ENCODE measurements at places on chromosomes 2 and 18.

GRCh38 chr2:158755310-158756087 lies 39.6 kb upstream of the DAPL1 start:
- DNase-seq = no peak

- no peak for DNase-seq
Observed at GRCh38 chr2:203802342-203803052, 65.1 kb upstream of the CTLA4 start.

DNA sequence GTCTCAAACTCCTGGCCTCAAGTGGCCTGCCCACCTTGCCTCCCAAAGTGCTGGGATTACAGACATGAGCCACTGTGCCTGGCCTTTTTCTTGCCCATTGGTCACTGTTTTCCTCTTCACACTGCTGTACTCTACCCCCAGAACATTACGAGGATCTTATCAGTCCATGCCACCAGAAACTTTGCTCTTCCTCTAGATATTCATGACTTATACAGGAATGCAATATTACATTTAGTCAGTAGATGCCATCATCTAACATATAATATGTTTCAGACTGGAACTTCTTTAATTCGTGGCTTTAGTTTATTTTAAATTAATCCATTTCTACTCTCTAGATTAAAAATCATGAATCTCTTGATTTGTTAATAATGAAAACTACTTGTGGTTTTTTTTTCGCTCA lies 135.5 kb downstream of the COMMD1 start:
- no peak for DNase-seq

DNA sequence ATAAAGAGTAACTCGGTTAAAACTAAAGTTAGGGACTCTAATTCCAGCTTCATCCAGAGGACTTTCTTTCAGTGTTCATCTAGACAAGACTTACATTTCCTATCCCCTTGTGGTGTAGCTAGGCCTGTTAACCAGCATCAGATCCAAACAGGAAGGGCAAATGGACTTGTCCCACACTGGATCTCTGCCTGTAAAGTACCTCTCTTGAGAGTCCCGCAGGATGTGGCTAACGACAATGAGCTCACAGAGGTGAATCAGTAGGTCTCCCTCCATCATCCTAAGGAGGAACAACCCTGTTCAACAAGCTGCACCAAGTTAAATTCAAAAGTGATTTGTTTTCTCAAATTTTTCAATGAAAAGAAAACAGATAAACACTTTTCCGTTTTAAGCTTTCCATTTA lies 412.3 kb upstream of the RGPD4 start:
- no peak for DNase-seq

- DNase-seq = no peak
Observed at GRCh38 chr18:50722311-50722710, 97.5 kb downstream of the MRO start.

GRCh38 chr2:10258726-10259125 lies 44.0 kb upstream of the HPCAL1 start:
- DNase-seq = no peak

GRCh38 chr2:86750240-86750839 lies 30.2 kb downstream of the RMND5A start:
- DNase-seq = no peak

DNA sequence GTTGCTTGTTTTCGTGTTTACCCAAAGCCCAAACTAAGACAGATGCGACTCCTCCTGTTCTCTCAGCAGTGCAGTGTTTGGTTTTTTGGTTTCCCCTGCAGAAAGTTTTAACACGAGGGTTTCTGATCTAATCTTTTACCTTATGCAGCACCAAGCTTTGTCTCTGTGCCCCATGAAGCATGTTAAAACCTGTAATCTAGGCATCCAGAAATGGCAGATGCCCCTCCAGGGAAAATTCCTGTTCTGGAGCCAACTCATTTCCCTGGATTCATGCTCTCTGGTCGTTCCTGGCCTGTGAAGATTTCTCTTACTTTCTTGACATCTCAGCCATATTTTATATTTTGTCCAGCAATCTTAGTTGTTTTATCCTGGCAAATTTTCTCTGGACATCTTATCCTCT lies 91.5 kb downstream of the LTBP1 start:
- DNase-seq = no peak

DNA sequence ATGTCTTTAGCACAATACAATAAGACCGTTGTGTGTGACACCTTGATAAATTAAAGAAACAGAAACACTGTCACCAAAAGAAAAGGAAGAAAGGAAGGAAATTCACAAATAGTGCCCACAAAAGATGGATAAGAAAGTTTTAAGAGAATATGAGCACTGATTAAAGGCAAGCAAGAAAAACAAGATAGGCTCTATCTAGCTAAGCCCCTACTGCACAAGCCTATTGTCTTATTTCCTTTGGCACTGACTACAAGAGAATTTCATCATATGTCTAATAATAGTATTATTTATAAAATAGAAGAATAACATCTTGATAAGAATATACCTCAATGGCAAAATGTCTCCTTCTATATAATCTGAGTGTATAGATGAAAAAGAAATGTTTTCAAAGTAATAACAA lies 335.7 kb downstream of the NCKAP5 start:
- DNase-seq = no peak

- DNase-seq = no peak
Observed at GRCh38 chr2:232750135-232750671, 26.2 kb downstream of the KCNJ13 start.

GRCh38 chr2:20126040-20126439 lies 74.6 kb upstream of the LAPTM4A start:
- no peak for DNase-seq

DNA sequence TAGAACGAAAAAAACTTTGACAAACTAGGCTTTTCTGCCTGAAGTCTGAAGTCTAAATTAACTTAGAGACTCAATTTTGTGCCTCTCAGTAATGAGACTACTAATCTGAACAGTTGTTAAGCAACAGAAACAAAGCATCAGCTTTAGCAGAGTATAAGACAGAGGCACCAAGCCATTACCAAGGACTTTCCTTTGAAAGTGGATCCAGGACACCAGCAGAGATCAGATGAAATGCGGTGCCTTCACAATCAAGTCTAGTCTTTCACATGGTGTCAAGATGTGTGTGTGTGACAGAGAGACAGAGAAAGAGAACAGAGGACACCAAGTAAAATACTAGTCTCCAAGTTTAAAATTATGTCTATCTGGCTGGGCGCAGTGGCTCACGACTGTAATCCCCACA lies 1502.9 kb downstream of the LRP1B start:
- no peak for DNase-seq

DNA sequence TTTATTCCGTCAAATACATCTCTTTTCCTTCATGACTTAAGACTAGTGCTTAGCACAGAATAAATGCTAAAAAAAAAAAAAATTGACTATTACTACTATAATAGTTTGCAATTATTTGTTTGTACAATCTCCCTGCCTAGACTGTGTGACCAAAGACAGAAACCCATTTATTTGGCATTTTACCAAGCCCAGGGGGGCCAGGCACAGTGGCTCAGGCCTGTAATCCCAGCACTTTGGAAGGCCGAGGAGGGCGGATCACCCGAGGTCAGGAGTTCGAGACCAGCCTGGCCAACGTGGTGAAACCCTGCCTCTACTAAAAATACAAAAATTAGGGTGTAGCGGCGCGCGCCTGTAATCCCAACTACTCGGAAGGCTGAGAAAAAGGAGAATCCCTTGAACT lies 1.4 kb downstream of the ASB3 start:
- no peak for DNase-seq

DNA sequence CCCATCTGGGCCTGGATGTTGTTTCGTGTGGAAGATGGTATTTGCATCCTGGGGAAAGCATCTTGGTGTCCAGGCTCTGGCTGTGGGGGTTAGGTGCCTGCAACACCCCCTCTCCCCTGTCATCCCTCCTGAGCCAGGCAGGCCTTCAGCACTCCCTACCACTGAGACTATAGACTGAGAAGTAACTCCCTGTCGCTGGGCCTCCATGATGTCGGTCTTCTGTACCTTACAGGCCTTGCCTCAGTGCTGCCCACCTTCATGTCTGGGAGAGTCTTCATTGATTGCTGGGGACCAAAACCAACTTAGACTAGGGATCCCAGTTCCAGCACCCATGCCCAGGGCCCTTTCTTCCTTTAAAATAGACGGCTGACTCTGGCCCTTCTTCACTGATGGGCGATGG lies 33.1 kb upstream of the DNMT3A start:
- DNase-seq = no peak

DNA sequence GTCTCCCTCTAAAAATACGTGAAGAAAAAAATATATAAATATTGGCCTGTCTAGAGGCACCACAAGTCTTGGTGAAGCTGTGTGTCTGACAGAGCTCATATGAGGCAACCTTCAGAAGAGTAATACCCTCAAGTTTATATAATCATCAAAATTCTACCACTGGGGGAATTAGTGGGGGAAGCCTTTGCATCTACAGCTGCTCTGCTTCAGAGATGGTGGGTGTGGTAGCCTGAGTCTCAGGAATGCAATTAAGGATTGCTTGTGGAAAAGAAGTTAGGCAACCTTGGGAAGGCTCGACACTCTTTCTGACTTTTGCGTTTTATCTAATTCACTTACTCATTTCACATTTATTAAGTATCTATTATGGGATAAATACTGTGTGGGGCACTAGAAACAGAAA lies 17.4 kb downstream of the TPGS2 start:
- DNase-seq = no peak

DNA sequence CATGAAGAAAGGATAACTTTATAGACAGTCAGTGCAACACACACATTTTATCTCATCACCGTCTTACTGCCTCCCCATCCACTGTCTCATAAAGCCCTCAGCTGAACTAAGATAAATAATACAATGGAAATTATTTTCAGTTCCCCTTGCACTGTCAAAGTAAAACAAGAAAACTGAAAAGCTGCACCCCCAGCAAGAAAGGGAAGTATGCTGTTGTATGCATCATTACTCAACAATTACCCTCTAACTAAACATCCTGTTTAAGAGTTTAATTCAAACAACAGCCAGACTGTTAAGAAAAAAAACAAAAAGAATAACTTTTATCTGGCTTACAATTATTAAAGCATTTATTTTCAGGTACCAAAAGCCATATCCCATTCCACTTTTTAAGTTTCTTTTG lies 25.0 kb downstream of the MPPE1 start:
- DNase-seq = no peak

DNA sequence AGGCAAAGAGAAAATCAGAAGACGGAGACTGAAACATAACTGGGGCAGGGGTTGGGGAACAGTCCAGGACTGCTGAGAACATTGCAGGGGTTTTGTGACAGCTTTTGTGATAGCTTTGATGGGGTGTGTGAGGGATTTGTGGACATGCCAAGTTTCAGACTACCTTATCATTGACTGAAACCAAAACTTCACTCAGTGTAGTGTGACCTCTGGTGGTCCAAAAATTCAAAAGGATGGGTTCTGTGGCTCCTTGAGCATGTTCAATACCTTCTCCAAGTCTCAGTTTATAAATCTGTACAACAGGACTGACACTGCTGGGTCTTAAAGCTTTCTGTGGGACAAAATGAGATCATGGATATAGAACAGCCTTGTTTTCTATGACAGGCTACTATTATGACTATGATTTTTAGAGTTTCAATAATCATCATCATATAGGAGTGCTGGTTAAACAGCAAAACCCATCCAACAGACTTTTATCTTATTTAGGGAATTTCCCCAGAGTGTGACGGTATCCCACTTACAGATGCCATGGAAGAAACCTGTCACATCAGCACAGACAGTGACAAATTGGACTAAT lies 259.2 kb upstream of the SLC14A2 start:
- DNase-seq = no peak

- no peak for DNase-seq
Observed at GRCh38 chr18:55539240-55539639, 48.8 kb downstream of the TCF4 start.

- no peak for DNase-seq
Observed at GRCh38 chr2:224781400-224781799, 65.2 kb upstream of the CCDC195 start.

DNA sequence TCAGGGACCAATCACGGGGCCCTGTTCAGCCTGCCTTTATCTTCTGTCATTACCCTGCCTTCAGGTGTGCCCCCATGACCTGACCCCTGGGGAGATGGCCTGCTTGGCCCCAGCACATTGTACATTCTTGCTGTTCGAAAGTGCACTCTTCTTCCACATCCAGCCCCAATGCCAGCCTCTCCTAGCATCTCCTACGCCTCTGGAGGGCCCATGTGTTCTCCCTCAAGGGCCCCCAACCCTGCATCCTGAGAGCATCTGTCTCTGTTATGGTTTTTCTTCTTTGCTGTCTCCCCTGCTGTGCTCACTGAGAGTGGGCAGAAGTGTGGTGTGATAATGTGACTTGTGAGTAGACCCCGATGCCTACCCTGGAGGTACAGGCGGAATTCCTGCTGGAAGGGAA lies 41.5 kb upstream of the OTOS start:
- no peak for DNase-seq

DNA sequence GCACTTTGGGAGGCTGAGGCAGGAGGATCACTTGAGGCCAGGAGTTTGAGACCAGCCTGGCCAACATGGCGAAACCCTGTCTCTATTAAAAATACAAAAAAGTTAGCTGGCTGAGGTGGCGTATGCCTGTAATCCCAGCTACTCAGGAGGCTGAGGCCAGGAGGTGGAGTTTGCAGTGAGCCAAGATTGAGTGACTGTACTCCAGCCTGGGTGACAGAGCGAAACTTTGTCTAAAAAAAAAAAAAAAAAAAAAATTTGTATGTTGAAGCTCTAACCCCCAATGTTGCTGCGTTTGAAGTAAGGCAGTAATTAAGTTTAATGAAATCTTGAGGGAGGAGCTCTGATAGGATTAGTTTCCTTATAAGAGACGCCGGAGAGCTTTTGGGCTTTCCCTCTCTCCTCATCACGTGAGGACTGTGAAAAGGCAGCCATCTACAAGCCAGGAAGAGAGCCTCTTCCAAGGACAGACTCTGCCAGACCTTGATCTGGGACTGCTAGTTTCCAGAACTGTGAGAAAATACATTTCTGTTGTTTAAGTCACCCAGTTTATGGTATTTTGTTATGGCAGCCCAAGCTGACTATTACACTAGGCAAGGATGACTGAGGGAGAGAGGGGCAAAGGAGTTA lies 11.5 kb upstream of the PNPT1 start:
- no peak for DNase-seq

DNA sequence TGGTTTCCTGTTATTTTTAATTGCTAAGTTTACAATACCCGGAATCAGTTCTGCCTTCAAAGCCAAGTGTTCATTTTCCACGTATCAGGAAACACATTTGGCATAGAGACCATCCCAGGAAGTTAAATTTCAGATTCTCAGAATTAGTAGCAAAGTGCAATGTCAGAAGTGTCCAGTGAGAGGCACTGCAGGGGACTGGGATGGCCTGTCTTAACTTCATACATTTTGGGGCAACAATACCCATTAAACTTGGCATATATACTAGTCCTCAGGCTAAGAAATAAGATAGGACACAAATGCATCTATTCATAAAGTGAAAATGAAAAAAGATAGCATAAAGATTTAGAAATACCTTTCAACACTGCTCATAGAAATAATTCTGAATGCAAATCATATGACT lies 1.5 kb upstream of the IL1RL2 start:
- DNase-seq = no peak

GRCh38 chr2:81196383-81196851 lies 891.9 kb upstream of the LRRTM1 start:
- DNase-seq = no peak

DNA sequence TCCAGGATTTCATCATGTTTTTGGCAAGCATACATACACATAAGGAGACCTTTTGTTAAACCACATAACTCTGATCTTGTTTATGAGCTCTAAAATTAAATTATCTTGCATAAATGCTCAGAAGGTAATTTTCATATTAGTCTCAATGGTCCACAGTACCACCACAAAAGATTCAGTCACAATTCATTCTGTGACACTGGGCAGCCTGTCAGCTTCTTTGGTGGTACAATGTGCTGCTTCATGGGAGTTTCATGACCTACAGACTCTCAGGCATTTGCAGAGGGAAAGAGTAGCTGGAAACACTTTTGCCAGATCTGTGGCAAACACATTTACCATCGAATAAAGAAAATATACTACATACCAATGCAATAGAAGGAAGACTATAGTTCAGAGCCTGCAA lies 51.3 kb upstream of the ZNF397 start:
- DNase-seq = peak; percentile 39
